Right atrium auricular region (tissue), 2 donors: ENCODE measurements at places on chromosomes 12 and 14.

- no peak for DNase-seq
These were observed 4.4 kb downstream of the CLEC12A start for GRCh38 chr12:9975614-9976013.

DNA sequence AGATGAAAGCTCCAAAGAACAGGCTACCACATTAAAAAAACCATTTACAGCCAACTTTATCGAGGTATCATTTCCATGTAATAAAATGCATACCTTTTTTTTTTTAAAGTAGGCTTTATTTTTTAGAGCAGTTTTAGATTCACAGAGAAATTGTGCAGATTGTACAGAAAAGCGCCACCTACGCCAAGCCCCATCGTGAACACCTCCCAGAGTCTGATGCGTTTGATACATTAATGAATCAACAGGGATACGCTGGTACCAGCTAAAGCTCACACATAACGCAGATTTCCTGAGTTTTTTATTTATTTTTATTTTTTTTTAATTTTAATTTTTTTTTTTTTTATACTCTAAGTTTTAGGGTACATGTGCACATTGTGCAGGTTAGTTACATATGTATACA lies 129.9 kb downstream of the KIF26A start:
- no peak for DNase-seq

DNA sequence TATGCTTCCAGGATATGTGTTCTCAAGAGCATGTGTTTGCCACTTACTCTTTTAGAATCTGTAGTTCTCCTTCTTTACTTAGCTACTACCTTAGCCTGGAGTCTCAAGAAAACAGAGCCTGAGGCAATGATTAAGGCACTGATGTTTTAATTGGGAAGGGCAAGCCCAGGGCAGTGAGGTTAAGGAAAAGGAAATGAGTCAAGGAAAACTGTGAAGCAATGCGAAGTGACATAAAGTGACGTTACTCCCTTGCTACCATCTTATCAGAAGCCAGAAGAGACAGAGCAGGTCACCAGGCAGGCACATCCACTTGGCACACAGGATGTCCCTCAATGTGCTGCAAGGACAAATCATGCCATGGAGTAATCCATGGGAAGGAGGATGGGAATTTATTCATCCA lies 11.3 kb upstream of the EML5 start:
- no peak for DNase-seq

DNA sequence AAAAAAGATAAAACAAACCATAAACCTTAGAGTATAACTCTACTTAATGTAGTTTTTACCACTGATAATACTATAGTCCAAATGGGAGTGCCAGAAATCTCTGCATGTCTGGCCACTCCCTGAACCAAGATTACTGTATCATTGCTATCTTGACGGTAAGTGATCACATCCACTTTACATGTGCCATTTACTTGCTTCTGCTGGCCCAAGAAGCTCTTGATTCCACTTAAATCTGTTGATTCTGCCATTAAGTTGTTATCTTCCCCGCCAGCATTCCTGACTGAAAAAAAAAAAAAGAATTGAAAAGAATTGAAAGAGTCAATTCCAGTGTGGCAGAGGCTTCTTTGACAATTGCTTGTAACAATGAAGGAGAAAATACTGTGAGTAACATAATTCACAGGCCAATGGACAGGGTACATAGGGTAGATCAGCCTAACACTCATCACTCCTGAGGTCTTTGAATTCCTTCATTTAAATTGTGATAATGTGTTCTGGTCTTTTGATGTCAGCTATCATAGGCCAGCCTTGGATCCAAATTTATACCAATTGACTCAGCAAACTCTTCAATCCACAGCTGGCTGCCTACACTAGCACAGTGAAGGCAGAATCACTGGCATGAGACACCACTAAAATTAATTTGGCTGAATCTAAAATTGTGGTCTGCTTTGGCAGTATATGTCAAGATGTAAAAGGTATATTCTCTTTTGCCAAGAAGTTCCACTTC lies 665.2 kb upstream of the FLRT2 start:
- DNase-seq, result no peak

- DNase-seq, result no peak
These were observed 13.8 kb downstream of the STON2 start for GRCh38 chr14:81386290-81386745.

DNA sequence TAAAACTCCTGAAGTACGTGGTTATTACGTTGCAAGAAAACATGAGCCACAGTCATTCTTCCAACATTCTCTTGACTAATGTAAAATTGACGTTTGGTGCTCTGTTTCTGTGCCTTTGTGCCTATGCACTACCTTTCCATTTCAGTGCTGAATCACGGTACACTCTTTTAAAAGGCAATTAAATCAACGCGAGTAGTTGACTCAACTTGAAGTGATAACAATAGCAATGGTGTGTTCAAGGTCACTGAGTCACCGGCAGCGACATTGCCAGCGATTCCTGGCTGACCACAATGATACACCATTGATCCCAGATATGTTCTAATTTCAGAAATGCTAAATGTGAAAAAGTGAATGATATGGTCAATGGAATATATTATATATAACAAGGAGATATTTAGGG lies 17.8 kb downstream of the AK7 start:
- no peak for DNase-seq

DNA sequence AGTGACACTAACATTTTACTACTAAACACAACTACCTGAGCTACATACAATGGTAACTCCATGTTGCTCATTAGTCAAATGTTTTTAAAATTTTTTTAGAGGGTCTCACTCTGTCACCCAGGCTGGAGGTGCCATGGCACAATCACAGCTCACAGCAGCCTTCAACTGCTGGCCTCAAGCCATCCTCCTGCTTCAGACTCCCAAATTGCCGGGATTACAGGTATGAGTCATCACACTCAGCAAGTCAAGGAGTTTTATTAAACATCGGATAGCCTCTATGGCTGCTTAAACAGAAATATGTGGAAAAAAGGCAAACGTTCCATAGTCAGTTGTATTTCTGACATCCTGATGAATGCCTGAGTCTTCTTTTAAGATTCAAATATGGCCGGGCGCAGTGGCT lies 11.1 kb upstream of the NPFF start:
- no peak for DNase-seq

DNA sequence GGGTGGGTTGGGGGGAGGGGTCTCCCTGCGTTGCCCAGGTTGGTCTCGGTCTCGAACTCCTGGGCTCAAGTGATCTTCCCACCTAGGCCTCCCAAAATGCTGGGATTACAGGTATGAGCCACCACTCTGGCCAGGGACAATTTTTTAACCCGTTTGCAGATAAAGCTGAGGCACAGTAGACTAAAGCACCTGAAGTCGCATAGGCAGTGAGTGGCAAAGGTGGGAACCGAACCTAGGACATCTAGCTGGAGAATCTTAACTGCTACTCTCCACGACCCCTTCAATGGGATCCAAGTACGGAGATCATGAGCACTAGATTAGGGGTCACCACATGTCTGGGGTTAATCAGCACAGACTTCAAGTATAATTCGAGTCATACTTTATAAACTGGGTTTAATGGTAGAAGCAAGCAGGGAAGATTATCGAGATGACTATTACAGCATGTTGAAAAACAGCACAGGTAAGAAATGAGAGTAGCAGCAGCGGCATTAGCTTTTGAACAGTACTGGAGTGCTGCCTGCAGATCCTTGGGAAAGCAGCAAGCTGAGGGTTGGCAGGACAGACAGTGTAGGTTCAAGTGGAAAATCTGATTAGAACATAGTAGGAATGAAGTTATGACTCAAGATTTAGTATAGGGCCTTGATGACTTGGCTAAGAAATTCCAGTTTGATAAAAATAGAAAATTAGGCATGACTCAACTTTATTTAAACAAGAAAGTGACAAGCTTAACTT lies 23.9 kb downstream of the NID2 start:
- DNase-seq, result no peak
